ENCODE measurements at places on chromosomes 6 and 20.

- no peak for DNase-seq
Measured at GRCh38 chr6:7224731-7225130, 88.3 kb downstream of the SSR1 start.

- no peak for DNase-seq
Measured at GRCh38 chr6:29825848-29826247, 1.8 kb upstream of the HLA-G start.

GRCh38 chr6:82951389-82951788, 114.3 kb downstream of the UBE3D start:
- no peak for DNase-seq

- DNase-seq, result peak; percentile 73
Measured at GRCh38 chr20:47352332-47353238, 3.9 kb downstream of the ZMYND8 start.

DNA sequence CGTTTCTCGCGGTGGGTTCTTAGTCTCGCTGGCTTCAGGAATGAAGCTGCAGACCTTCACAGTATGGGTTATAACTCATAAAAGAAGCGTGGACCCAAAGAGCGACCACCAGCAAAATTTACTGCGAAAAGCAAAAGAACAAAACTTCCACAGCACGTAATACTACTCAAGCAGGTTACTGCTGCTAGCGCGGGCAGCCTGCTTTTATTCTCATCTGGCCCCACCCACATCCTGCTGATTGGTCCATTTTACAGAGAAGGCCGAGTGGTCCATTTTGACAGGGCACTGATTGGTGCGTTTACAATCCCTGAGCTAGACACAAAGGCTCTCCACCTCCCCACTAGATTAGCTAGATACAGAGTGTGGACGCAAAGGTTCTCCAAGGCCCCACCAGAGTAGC, 17.4 kb downstream of the LY86 start:
- DNase-seq, result no peak

DNA sequence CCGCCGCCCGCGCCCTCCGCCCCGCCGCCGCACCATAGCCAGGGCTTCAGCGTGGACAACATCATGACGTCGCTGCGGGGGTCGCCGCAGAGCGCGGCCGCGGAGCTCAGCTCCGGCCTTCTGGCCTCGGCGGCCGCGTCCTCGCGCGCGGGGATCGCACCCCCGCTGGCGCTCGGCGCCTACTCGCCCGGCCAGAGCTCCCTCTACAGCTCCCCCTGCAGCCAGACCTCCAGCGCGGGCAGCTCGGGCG, 1.5 kb downstream of the FOXC1 start:
- peak; percentile 18 for DNase-seq

DNA sequence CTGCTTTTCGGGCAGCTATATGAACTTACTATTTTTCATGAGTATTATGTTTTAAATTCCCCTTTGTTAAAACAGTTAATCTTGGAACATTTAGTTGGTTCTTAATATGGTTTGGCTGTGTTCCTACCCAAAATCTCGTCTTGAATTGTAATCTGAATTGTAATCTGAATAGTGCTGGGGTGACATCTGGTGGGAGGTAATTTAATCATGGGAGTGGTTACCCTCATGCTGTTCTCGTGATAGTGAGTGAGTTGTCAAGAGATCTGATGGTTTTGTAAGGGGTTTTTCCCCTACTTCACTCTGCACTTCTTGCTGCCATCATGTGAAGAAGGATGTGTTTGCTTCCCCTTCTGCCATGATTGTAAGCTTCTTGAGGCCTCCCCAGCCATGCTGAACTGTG, 305.4 kb upstream of the MAP3K7 start:
- DNase-seq, result no peak

DNA sequence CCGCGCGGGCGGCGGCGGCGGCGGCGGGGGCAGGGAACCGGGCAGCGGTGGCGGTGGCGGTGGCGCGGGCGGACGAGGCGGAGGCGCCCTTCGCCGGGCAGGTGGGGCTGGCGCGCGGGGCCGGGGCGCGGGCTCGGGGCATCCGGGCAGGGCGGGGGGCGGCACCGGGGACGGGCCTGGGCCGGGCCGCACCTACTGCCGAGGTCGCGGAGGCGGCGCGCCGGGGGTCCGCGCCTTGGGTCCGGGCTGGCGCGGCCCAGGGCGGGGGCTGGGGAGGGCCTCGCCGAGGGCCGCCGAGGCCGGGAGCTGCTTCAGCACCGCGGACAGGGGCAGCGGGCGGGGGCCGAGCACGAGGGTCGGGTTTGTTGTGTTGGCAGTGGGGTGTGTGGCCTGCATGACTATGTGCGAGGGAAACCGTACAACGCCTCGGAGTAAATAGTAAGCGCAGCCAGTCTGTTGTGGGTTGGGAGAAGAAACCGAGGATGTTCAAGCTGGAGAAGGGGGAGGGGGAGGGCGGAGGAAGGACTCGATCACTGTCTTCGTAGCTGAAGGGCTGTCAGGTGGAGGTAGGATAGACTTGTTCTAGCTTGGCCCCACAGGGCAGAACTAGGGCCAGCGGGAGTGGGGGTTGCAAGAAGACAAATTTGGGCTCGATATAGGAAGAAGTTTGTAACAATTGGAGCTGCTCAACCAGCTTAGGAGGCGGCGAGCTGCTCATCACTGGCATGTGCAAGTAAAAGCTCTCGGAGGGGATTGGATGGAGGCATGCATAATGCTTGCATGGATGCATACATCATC, 593 bp downstream of the MMP24 start:
- DNase-seq, result peak; percentile 50

DNA sequence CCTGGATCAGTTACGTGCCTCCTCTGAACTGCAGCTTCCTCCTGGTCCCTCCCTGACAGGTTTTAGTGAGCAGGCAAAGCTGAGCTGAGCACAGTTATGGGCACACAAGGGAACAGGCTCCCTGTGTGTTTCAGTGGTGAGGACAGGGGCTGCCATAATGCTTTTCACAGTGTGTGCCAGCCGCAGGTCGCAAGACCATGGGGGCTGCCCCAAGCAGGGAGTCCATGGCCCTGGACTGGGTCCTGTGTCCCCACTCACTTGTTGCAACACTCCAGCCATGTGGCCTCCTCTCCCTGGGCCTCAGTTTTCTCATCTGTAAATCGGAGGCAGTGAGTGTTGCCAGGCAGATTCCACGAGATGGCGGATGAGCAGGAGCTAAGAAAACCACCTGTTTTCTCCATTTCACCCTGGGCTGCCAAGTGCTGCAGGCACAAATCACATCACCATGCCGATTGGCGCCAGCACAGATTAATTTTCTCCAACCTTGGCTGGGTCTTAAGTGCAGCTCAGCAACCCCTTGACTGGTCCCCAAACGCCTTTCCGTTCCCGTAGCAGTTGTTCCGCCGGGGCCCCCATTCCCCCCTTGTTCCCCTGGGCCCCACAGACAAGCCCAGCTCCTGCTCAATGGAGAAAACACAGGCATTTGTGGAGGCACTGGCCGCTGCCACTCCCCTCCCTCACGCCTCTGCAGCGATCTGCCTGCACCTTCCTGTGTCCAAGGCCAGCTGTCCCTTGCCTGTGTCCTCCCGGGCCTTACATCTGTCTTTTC, 57.1 kb upstream of the NNAT start:
- DNase-seq, result no peak

DNA sequence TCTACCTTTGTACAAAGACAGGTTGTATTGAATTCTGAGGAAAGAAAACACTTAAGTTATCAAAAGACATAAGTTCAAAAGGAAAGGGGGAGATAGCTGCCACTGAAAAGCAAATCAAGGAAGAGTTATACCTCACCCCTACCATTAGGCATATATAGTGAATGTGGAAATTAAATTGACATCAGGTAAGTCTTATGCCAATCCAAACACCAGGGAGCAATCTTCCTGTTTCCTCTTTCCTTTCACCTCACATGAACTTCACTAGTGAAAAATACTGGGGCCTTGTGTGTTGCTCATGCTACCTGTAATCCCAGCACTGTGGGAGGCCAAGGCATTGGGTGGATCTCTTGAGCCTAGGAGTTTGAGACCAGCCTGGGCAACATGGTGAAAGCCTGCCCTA, 10.9 kb upstream of the C6orf58 start:
- no peak for DNase-seq

DNA sequence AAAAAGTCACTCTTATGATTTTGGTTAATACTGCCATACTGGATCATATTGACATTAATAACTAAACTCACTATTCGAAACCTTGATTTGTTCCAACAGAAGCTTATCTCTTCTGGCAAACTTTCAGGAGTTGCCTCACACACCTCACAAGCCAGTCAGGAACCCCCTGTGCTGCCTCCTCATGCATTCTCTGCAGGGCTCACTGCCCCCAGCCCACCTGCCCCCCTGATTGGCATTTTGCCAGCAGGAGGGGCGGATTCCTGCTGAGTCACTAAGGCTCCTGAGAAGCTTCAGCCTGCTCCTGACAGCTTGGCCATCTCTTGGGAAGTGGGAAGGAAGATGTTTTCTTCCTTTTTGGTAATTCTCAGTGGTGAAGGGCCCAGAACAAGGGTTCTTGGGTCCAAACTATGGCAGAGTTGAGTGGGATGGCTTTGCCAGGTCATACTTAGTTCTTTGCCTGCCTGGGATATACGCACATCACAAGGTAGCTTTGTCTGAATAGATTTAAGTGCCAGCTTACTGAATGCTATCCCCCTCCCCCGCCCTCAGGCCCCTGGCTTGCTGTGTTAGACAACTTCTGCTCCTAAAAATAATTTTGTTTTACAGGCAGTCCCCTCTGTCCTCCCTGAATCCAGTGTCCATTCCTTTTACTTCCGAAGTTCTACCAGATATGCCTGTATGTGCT, 31.4 kb downstream of the SLC35F1 start:
- peak; percentile 38 for DNase-seq

GRCh38 chr6:128259029-128259724, 261.2 kb downstream of the PTPRK start:
- no peak for DNase-seq

- peak; percentile 73 for DNase-seq
Measured at GRCh38 chr6:49556429-49556837, 6.0 kb downstream of the C6orf141 start.

- no peak for DNase-seq
Measured at GRCh38 chr20:39290575-39290974, 328.4 kb downstream of the DHX35 start.

DNA sequence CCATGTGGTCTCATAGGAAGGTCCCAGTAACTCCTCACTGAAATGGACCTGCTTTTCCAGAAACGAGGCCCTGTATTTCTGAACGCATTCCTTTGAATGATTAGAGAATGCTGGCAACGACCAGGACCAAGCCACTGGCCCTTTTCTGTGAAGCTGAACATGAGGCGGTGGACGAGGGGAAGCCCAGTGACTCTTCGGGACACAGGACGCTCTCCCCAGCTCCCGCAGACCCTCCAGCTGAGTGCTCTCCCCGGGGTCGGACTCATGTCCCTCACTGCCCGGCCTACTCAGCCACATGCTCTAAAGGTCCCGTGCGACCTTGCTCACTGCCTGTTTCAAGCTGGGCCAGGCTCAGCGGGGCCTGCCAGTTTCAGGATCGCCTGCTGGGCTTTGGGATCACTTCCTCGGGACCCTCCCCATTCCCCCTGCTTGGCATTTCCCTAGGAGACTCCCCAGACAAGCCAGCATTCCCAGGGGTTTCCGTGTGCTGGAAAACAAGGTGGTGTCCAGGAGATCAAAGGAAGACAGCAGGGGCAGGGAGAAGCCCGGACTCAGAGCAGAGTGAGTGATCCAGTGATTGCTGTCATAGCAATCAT, 2.6 kb upstream of the CST9 start:
- DNase-seq, result no peak

GRCh38 chr6:21586740-21587178, 6.8 kb upstream of the SOX4 start:
- DNase-seq, result no peak

DNA sequence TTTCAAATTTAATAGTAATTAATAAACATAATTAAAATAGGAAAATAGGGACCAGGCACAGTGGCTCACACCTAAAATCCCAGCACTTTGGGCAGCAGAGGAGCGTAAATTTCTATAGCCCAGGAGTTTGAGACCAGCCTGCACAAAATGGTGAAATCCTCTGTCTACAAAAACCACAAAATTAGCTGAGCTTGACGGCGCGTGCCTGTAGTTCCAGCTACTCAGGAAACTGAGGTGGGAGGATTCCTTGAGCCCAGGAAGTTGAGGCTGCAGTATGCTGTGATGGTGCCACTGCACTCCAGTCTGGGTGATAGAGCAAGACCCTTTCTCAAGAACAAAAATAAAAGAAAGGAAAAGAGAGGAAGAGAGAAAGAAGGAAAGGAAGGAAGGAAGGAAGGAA, 1387.0 kb upstream of the ADGRB3 start:
- DNase-seq, result no peak

- no peak for DNase-seq
Measured at GRCh38 chr20:19833395-19833794, 75.3 kb downstream of the RIN2 start.

DNA sequence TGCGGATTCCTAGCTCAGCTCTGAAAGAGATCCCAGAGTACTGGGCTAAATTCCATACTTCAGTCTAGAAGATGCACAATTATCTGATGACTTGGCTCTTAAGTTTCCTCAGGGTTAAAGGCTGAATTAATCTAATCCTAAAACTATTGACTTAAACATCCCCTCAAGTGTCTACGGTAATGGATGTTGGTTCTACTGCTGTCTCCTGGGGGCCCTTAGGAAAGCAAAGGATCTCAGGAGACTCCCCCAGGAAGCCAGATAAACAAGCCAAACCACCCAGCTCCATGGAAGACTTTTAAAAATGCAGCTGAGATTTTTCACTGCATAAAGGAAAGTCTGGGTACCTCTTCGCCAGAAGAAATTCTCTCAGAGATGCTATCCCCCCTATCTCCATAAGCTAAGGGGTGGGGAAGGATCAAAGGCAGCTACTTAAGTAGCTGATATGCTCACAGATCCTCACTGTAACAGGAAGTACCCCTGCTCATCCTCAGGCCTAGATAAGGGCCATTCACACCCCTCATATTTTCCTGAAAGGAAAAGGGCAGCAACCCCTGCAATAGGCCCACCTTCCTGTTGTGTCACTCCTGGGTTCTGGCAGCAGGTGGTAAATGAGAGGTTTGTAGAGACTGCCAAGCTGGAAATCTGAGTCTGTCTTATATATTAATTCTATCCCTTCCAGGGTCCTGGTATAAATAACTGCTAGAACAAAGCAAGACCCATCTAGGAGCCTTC, 9.3 kb downstream of the NDRG3 start:
- DNase-seq, result no peak

DNA sequence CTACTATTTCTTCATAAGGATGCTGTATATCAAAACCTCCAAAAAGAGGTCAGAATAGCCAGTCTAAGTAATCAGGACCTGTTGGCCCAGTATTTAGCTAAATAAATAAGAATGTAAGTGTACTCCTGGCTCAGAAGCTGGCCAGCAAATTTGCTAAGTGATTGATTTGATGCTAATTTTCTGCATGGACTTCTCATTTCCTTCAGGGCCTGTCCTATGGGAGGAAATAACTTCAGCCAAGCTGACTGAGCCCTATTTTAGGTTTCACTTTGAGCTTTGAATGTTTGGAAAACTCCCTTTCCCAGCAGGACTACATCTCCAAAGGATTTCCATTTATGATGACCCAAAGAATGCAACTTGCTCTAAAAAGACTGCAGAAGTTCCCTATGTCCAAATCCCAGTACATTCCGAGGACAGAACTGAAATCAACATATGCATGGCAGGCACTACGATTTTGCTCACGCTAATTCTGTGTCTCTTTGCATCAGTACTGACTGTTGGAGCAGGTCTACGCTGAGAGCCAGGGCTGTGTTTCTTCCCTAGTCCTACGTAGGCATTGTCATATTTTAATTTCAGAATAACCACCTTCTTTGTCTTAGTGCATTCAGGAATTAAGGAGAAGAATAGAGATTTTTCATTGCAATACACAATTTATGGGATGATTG, 441.4 kb upstream of the PLCB4 start:
- DNase-seq, result no peak

GRCh38 chr20:1489764-1490436, 1.3 kb downstream of the SIRPB2 start:
- no peak for DNase-seq
